ENCODE measurements at places on chromosomes 16 and 17.
A peak's percentile ranks its signal among the peaks of the same experiment; 100 is the strongest.

- no peak for DNase-seq
Measured at GRCh38 chr16:71430744-71431143, 11.1 kb downstream of the TLE7 start.

GRCh38 chr16:22424161-22424937 is 49.9 kb upstream of the CDR2 start:
- peak; percentile 93 for DNase-seq

GRCh38 chr16:1153480-1154160 is 714 bp downstream of the CACNA1H start:
- DNase-seq: no peak

GRCh38 chr17:4859816-4860625 is 26.9 kb downstream of the MINK1 start:
- no peak for DNase-seq

GRCh38 chr17:65102788-65103187 is 34.4 kb upstream of the RGS9 start:
- DNase-seq: no peak

DNA sequence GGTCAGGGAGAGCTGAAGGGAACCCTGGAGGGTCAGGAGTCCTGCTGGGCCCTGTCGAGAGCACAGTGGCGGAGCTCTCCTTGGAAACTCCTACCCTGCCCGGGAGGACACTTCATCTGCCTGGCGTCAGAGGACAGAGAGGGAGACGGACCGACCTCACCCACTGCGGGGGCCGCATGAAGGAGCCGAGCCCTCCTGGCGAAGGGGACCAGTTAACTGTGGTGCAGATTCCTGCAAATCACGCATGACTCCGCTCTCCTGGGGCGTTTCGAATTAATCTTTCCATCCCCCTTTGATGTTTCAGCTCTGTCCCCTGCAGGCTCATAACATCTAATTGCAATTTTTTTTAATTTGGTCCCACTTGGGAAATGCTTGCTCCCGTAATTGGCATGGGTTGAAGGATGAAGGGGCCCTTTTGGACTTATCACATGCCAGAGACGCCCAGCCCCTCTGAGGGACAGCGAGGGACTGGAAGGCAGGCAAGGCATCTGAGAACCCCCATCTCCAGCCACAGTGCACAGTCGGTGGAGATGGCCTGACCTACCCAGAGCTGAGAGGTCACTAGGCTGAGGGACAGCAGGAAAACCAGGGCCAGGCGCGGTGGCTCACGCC is 26.5 kb downstream of the RPH3AL start:
- DNase-seq: no peak

DNA sequence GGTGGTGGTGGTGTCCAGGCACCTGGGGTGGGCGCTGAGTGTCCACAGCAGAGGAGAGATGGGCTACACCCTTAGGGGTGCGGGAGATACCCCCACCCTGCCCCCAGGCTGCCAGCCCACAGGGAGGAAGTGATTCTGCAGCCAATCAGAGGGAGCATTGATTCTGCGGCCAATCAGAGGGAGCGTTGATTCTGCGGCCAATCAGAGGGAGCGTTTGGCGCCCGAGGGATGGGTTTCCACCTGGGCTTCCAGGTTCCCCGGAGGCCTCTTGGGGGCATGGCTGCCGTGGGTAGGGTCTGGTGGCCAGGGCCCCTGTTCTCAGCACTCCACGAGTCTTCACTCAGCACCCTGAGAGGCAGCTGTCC is 28.2 kb upstream of the ACSF3 start:
- no peak for DNase-seq

DNA sequence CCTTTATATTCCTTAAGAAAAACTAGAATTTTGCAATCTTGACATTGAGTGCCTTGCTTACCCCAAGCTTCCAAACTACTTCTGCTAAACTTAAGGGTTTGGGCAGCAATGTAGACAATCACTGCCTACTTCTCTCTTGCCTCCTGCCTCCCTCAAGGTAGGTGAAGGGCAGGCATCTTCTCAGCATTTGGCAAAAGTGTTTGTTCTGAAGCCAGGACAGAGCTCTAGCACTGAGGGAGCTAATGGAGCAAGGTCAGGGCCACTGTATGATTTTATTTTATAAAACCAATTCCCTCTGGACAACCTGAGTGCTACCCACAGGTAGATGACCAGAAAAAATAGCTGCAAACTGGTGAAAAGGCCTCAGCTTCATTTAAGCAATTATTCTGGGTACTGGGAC is 111.8 kb downstream of the IRX3 start:
- no peak for DNase-seq

- no peak for DNase-seq
Measured at GRCh38 chr16:87409153-87409552, 17.0 kb downstream of the MAP1LC3B start.

GRCh38 chr17:45248132-45248957 is 13.5 kb downstream of the SPATA32 start:
- peak; percentile 30 for DNase-seq

DNA sequence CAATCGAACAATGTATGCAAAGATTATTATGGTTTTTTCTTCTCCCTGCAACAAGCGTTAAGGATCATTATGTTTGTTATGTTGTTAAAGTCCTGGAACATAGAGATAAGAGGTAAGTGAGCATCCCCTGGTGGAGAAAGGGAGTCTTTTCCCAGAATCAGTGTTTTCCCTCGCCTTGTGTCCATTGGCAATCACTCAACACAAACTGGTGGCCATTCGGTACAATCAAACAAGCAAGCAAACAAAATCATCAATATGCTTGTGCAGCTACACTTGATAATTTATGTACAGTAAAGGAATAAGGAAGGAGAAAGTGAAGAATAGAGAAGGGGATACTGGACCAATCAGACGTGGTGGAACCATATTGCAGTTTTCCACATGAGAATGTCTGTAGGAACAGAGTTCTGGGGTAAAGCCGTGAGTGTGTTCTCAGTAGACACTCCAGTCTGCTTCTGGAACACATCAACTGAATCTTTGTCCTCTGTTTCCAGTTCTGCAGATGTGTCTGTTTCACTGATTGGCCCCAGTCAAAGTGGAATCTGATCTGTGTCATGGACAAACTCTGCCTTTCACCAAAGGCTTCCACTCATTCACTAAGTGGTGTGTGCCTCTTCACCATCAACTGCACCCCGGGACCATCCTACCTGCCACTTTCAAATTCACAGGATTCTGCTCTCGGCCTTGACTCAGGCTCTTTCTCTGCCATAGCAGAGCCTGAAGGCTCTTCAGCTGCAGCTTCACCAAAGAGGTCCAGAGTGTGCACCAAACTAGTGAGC is 169.5 kb downstream of the AHSP start:
- peak; percentile 57 for DNase-seq

DNA sequence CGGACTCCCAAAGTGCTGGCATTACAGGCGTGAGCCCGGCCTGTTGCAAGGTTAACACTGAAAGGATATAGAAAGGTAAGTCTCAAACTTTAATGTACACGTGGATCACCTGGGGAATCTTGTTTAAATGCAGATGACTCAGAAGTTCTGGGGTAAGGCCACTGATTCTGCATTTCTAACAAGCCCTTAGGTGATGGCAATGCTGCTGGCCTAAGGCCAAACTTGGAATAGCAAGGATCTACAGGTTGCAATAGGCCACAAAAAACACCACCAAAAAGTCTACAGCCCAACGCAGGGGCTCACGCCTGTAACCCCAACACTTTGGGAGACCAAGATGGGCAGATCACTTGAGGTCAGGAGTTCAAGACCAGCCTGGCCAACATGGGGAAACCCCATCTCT is 4.2 kb downstream of the CMTM4 start:
- DNase-seq: no peak

DNA sequence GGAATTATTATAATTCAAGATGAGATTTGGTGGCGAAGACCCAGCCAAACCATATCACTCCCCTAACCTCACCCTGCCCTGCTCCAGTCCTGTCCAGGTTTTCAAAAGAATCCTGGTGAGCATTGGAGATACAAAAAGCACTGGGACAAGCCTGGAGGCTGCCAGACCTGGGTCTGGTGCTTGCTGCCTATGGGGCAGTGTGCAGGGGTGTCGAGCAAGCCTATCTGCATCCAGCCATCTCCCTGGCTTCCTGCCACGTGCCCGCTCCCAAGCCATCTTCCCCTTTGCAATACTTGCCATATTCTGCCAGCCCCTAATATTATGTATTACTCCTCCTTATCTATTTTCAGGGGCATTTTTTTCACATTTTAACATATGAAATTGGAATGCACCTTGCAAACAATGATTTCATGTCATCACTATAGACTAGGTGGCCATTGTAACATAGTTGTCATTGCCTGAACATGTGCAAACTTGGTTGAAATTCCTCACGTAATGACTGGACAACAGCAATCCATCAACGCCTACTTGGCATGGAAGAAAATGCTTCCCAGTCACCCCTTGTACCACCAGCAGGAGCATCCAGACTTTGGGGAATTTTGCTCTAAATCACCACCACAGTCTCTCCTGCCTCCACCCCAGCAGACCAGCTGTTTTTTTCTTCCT is 8.1 kb upstream of the KDM8 start:
- no peak for DNase-seq

- DNase-seq: no peak
Measured at GRCh38 chr17:45398800-45399199, 33.9 kb downstream of the ARHGAP27 start.

GRCh38 chr16:89361751-89362539 is 128.4 kb downstream of the ANKRD11 start:
- no peak for DNase-seq

- DNase-seq: peak; percentile 78
Measured at GRCh38 chr17:5031365-5032082, 3.7 kb downstream of the SLC52A1 start.

GRCh38 chr17:41315814-41316445 is 420 bp upstream of the KRTAP17-1 start:
- no peak for DNase-seq

- DNase-seq: no peak
Measured at GRCh38 chr17:77349976-77350830, 209.4 kb downstream of the SEC14L1 start.

DNA sequence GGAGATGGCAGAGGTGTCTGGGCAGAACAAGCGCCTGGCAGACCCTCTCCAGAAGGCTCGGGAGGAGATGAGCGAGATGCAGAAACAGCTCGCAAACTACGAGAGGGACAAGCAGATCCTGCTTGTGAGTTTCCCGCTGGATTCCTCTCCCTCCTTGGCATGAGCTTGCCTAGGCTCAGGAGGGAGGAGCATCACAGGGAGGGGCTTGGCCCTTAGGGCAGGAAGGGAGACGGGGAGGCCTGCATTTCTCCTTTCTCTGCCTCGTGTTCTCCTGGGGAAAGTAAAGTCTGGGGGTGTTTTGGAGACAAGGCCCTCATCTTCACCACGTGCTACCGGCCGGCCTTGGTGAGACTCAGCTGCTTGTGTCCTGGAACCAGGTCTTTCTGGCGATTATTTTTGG is 18.0 kb upstream of the DBNDD1 start:
- DNase-seq: peak; percentile 52

GRCh38 chr16:12320298-12320706 is 343.8 kb downstream of the SNX29 start:
- DNase-seq: no peak

GRCh38 chr16:12471383-12471782 is 332.3 kb downstream of the CPPED1 start:
- no peak for DNase-seq

DNA sequence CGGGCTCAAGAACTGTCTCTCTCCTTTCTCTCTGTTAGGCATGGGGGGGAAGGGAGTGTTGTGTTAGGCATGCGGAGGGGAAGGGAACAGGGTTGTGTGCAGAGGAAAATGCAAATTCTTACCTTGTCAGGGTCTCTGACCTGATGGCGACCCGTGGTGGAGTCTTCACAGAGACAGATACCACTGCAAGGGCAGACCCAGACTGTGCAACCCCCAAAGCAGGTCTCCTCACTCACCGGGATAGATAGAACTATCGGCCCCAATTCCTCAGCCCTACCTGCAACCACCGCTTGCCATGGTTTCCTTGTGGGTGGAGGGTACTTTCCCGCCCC is 9.6 kb upstream of the MPP2 start:
- no peak for DNase-seq

- no peak for DNase-seq
Measured at GRCh38 chr17:81428121-81428515, 32.9 kb downstream of the BAHCC1 start.

DNA sequence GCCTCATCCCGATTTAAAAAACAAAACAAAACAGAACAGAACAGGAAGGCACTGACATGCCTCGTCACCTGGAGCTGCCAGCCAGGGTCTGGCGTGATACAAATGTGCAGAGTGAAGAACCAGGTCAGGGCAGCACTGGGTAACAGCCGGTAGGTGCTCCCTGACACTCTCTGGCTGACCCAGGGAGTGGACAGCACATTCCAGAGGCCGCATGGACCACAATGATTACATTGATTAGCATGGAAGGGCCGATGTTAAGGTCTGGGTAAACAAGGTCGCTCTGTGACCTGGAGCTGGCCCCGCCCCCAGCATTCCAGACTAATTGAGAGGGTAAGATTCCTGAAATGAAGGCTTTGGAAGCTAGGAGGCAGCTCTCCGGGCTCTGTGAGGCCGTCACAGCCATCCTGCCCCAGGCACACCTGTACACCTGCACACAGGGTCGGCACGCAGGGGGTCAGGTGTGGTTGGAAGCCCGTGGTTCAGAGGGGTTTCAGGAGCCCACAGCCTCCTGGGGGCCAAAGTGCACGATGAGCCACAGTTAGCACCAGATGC is 21.4 kb downstream of the PIEZO1 start:
- peak; percentile 50 for DNase-seq

- DNase-seq: no peak
Measured at GRCh38 chr17:62140836-62141235, 75.8 kb upstream of the MED13 start.

- DNase-seq: no peak
Measured at GRCh38 chr16:12484426-12484825, 319.3 kb downstream of the CPPED1 start.

- DNase-seq: no peak
Measured at GRCh38 chr17:19654896-19655295, 6.3 kb downstream of the ALDH3A2 start.

DNA sequence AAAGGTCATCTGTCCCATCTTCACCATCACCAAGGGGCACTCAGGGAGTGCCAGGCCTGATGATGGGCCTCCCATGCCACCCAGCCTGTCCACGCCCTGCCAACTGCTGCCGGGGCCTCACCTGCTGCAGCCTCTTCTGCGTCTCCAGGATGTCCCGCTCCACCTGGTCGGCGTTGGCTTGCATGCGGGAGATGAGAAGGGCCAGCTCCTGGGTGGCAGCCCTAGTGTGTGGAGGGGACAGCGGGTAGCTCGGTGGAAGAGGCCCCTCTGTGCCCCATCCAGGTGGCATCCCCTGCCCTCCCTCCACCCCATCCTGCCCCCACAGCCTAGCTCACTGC is 3.2 kb downstream of the EVPL start:
- DNase-seq: no peak

- DNase-seq: no peak
Measured at GRCh38 chr17:47829870-47830269, 1.5 kb downstream of the MRPL10 start.

DNA sequence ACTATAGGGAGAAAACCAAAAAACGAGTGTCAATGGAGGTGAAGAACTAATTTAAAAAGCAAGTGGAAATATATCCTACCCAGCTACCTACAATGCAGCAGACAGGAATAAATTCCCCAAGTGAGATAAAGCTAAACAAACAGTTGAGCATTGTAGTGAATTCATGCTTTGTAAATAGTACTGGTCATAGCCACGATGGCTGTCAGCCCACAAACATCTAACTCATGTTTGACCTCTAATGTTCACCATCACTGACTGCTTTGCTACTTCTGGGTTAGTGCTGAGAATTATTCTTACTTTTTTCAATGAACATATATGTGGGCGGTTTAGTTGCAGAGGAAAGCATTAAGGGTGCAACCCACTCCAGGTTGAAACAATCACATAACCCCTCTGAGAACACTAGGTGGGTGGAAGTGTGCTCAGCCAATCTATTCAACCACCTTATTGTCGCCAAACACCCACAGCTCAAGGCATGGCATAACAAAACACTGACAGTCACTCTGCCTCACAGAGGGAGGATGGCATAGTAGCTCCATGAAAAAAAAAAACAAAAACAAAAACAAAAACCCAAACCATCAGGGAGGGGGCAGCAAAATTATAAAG is 264.1 kb downstream of the ZFHX3 start:
- DNase-seq: no peak

Data from cerebellar cortex (tissue), 1 donor.